ENCODE measurements at places on chromosomes 7 and 10.

DNA sequence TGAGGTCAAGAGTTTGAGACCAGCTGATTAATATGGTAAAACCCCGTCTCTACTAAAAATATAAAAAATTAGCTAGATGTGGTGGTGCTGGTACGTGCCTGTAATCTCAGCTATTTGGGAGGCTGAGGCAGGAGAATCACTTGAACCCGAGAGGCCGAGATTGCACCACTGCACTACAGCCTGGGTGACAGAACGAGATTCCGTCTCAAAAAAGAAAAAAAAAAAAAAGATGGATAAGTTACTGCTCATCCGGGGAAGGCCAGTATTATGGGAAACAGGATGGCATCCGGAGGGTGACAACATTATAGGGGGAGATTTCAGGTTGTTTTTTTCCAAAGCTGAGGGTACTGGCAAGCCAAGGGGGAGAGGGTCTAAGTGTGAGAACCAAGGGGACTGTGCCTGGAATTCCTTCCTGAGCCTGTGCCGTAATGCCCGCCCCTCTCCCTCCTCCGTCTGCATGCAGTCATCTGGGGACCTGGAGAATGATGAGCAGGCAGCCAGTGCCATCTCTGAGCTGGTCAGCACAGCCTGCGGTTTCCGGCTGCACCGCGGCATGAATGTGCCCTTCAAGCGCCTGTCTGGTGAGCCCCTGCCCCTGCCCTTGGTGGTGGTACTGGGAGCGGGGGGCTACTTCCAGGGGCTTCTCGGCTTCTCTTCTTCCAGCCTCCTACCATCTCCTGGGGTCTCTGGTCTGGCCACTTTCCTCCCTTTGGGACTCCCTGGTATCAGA, 4.4 kb downstream of the LAMTOR4 start:
- no peak for DNase-seq

- no peak for DNase-seq
These were observed 42.9 kb downstream of the CHRM2 start for GRCh38 chr7:136911344-136911743.

DNA sequence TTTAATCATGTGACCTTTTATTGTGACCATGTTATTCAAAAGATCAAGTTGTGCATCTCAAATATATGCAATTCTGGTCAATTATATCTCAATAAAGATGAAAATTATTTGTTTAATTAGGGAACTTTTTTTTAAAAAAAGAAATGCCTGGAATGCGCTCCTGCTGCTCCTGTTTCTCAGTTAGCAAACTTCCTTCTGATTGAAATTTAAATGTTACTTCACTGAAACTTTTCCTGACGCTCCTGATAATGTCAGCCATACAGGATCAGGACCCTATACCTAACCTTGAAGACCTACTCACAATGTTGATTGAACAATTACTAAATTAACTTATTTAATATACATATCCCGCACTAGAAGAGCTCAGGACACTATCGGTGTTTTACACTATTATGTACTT, 190.4 kb downstream of the MACC1 start:
- no peak for DNase-seq

- DNase-seq, result peak; percentile 50
These were observed 71.3 kb upstream of the TNRC18 start for GRCh38 chr7:5494683-5495561.

GRCh38 chr7:142616121-142616643, 133.1 kb upstream of the PRSS1 start:
- DNase-seq, result no peak

- no peak for DNase-seq
These were observed 80.8 kb downstream of the CARD11 start for GRCh38 chr7:2962865-2963264.

- no peak for DNase-seq
These were observed 142.1 kb downstream of the SND1 start for GRCh38 chr7:127794136-127794535.

GRCh38 chr10:67808704-67809103, 29.3 kb downstream of the DNAJC12 start:
- no peak for DNase-seq

DNA sequence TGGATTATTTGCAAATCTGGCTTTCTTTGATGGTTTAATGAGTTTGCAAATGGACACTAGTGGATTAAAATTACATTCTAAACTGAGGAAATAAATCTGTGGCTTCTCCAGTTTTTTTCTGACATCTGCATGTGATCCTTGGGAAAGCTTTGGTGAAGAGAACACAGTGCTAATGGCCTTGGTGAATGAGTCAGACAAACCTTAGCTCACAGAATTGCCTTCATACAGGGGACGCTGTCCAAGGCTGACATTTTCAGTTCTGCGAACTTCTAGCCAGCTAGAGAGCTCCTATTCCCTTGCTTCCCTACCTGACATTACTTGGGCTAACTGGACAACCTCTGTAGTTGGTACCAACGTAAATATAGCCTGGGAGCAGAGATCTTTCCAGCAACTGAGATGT, 21.2 kb downstream of the BMPER start:
- DNase-seq, result no peak

- DNase-seq, result no peak
These were observed 121.0 kb upstream of the CDK13 start for GRCh38 chr7:39829028-39829427.

- DNase-seq, result no peak
These were observed 392.4 kb upstream of the LRRN3 start for GRCh38 chr7:110698576-110698975.

DNA sequence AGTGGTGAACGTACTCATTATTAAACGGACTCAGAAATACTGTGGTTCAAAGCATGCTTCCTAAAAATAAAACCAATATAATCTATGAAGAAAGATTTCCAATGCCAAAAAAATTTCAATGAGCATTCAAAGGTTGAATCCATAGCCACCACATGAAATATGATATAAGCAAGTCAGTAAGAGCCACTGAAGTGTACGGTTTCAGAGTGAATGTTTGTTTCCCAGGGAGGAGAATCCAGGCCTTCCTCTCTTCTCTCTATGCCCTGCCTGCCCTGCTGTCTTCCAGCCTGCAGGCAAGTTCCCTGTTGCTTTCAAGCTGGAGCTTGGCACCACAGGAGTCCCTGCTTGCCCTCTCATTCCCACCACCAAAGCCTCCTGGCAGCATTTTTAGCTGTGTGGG, 1171.6 kb upstream of the C7orf33 start:
- no peak for DNase-seq

GRCh38 chr10:113292743-113293142, 260.1 kb upstream of the HABP2 start:
- no peak for DNase-seq

GRCh38 chr10:105187243-105187642, 546.2 kb downstream of the SORCS3 start:
- no peak for DNase-seq

- no peak for DNase-seq
These were observed 48.1 kb downstream of the PDLIM1 start for GRCh38 chr10:95242581-95243317.

DNA sequence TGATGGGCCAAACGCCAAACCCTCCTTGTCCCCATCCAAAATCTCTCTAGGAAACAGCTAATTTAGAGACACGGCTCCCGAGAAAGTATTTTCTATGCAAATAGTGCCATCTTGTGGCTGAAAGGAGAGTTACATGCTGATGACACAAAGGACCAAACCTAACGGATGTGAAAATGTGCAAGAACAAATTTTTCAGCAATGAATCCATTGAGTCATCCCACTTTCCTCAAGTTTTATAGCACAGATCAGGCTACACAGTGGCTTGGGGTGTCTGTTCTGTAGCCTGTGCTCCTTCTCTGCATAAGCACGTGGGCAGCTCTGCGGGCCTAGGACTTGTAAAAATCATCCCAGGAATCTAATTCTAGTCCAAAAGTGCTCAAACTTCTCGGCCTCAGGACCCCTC, 154.8 kb upstream of the PRR15 start:
- DNase-seq, result peak; percentile 16

DNA sequence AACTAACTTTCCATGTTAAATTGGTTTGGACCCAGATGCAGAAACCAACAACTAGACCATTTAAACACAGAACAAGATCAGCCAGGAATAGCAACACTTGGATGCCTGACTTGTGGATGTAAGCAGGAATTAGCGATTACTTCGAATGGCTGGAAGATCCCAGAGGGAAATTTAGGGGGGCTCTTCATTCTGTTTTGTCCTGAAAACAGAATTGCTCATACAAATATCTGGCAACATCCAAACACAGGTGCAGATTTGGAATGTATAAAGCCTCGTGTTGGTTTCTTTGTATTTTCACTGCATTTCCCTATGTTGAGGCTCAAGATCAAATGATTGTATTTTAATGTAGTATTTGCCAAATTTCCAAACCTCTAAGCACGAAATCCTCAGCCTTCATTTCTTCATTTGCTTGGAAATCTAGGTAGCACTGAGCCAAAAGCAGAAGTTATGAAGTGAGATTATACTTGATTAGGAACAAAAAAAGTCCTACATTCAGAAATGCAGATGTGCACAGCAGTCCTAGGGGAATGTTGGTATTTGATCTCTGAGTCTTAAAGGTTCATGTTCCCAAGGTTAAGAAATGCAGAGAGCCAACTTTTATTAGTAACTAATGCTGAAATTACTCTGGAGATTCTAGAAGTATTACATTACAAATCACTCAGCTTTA, 248.7 kb upstream of the TCF7L2 start:
- no peak for DNase-seq

GRCh38 chr10:74282848-74283210, 131.8 kb downstream of the ADK start:
- DNase-seq, result no peak

DNA sequence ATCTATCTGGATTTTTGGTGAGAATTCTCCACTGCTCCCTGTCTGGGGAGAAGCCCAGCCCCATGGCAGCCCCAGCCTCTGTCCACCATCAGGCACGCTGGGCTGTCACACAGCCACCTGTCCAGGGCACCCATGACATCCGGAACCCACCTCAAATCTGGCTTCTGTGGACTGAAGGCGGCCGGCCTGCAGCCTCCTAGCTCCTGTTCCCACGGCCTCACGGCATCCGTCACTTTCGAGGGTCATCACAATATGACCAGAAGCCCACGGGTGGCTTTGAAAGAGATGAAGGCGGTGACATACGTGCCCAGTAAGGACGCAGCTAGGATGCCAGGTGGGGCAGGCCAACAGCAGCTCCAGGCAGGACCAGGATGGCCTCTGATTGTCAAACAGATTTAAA, 140.9 kb downstream of the PTPRN2 start:
- no peak for DNase-seq

Data from stimulated activated CD8-positive, alpha-beta memory T cell treated with anti-CD3 and anti-CD28 coated beads, Interleukin-7, amount 100 ng/mL, for 48 hours (primary cell).